ENCODE measurements at places on chromosomes 1 and 21.

DNA sequence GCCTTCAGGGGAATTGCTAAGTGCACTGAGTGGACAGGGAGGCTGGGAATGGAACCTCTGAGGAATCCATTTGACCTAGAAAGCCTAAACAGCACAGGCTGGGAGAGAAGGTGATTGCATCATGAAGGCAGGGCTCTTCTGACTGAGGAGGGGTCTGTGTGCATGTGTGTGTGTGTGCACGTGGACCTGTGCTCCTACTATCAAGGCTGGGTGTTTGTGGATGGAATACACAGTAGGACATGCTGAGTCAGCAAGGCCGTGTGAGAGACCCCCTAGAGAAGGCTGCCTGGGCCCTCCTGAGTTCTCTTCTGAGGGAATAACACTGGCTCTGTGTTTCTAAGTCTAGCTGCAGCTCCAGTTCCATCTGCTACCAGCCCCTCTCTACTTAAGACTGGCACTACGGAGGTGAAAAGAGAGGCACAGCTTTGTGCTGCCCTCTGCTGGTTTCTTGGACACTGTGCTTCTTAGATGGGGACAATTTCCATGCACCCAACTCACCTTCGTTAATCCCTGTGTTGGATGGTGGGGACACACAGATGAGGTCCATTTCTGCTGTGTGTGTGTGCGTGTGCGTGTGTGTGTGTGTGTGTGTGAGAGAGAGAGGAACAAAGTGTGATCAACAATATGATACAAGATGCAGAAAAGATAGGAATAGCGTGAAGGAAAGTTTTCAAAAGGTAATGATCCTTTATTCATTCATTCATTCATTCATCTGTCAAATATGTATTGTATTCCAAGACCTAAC is 6.2 kb upstream of the EFCAB14 start:
- peak; percentile 90 for DNase-seq

- DNase-seq, result peak; percentile 46
Measured at GRCh38 chr1:240424740-240425464, 187.1 kb downstream of the GREM2 start.

DNA sequence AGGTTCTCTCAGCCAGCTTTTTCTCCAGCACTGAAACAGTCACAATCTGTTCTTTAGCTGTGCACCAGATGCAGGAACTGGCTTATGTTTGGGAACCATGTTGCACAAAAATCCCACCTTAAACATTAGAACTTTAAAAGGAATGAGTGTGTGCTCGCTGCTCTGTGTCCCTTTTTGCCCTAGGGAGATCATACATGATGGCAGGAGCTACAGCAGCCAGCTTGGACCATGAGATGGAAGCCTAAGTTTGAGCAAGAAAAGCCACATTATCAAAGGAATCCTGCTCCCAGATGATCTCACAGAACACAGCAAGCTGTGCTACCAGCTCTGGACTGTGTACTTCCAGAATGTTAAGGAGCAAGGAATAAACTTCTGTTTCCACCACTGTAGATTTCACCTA is 3.5 kb downstream of the ZBTB17 start:
- no peak for DNase-seq

DNA sequence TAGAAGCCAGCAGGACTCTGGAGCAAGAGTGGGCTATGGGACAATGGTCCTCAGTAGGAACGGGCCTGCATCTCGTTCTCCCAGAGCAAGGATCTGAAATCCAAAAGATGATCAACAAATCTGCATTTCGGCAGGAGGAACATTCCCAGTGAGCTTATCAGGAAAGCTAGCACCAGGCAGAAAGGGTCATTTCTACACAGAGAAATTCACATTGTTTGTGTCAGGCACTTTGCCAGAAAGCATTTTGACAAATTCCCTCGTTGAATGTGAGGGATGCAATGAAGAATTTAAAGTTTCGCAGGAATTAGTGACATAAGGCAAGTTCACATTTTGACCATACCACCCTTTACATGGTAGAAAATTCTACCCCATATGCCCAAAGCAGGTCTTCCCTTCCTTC is 31.6 kb upstream of the ETS2 start:
- peak; percentile 97 for DNase-seq

DNA sequence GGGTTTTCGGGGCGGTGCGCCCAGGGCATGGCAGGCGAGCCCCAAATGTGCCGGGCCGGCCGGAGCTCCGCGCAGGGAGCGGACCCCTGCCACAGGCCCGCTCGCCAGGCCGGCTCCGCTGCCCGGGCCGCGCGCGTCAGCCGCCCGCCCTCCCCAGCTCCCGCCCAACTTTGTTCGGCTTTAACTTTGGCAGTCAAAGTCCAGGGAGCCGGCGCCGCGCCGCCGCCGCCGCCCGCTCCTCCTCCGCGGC is 488 bp downstream of the SLC35D1 start:
- no peak for DNase-seq

DNA sequence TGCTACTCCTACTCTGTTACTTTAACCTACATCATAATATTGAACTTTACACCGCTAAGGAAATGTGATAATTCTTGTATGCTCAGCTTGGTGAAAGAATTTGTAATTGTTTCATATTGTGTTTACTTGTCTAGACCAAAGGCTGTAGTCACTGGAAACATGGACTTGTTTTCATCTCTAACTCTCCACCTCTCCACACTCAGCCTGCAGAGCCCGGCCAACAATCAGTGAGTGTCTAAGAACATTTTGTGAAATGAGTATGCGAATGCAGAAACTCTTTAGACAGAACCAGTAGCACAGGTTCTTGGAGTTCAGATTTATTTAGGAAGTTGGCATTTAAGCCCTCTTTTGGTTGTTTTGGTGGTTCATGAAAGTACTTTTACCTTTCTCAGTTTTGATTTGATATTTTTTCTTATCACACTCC is 3.2 kb upstream of the RWDD3 start:
- DNase-seq, result no peak

GRCh38 chr1:65067491-65068201 is 80.4 kb upstream of the AK4 start:
- peak; percentile 49 for DNase-seq

DNA sequence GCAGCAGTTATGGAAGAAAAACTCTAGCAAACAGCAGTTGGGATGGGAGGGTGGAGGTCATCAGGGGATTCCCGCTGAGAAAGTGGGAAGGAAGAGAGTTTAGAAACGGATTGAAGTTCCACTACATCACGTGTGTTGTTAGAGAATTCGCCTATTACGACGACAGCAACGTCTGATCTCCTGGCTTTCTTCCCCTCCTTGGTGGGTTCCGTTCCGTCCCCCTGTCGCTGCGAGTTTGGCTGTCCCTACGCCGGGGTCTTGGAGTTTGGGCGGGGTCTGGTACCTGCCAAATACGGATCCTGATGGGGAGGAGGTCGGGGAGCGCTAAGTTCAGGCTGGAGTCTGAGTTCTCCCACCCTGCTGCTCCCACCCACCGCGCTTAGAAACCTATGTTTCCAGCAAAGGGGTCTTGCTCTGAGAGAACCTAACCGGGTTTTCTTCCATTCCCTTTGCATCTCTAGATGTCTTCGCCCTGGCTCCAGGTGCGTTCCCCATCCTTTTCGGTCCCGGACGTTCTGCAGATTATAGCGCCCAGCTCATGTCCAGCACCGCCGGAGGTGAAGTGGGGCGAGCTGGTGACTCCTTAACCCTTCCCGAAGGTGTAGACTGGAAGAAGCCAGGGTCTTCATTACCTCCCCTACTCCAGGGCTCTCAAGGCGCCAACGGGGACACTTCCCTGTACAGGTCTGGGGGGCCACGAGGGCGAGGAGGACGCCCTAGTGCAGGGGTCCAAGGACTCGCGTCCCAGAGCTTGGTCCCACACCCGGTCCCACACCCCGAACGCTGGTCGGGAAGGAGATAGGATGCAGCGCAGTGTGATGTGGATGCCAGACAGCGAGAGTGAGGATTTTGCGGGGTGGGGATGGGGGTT is 641 bp upstream of the KCNK2 start:
- no peak for DNase-seq

DNA sequence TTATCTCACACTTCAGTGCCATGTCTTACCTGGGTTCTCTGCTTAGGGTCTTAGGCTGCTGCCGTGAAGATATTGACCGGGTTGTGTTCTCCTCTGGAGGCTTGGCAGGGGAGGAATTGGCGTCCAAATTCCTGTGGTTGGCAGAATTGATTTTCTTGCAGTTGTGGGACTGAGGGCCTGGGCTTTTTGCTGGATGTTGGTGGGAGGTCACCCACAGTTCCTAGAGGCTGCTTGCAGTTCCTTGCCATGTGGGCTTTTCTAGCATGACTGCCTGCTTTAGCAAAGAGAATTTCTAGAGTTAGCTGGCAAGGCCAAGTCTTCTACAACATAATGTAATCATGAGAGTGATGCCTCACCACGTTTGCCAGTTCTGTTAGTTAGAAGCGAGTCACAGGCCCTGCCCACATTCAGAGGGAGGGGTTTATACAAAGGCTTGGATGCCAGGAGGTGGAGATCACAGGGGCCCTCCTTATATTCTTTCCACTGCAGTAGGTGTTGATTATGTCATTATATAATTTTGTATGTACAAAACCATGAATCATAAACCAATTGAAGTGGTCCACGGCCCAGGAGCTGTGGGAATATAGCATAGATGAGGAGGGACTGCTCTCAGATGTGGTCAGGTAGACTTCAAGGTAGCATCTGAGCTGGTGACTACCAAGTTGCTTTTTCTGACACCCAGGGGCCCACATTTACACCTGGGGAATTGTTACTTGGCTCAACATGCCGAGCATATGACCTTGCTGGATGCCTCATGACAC is 6.6 kb downstream of the UBL4B start:
- no peak for DNase-seq
